Thyroid gland (tissue), 4 donors: ENCODE measurements at places on chromosomes 5 and 9.

GRCh38 chr5:56456002-56456401 is 222.9 kb upstream of the ANKRD55 start:
- DNase-seq, result no peak
- no peak overlapping the region for H3K27ac ChIP-seq
- H3K4me3 ChIP-seq, result no peak overlapping the region
- H3K27me3 ChIP-seq, result no peaks in the 10 kb centered on the region

DNA sequence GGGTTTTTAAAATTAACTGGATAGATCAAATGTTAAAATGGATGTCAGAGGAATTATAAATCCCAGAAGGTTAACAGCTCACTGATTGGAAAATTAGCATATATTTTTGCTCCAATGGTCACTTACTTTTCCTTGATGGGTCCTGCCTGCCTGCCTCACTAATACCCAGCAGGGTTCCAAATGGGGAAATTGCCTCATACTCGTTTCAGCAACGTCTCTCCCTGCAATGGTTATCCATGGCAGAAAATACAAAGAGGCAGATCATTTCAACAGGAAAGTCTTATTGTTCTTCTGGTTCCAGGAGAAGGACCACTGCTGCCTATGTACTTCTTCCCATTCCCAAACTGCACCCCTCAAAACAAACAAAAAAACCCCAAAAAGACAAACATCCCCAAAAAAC is 71.3 kb downstream of the ERP44 start:
- no peaks in the 10 kb centered on the region for H3K4me1 ChIP-seq
- H3K27ac ChIP-seq, result no peak overlapping the region
- no peaks in the 10 kb centered on the region for H3K27me3 ChIP-seq
- H3K4me3 ChIP-seq, result no peak overlapping the region

DNA sequence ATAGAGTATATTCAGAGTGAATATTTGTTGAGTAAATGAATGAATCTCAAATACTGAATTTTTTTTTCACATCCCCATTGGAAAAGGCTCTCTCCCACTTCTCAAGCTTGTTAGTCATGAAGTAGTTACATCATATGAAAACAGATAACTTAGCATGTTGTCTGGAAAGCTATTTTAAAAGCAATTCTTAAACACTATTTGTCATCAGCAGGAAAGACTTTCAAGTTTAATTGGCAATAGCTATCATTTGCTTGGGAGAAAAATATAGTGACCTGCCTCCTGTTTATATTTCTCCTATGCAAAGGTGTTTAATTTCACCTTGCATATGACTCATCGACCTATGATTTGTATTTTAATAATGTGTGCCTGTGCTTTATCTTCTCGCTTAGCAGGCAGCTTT is 499.8 kb upstream of the GRIA1 start:
- no peak for DNase-seq
- H3K27me3 ChIP-seq, result no peaks in the 10 kb centered on the region
- H3K4me1 ChIP-seq, result no peaks in the 10 kb centered on the region

DNA sequence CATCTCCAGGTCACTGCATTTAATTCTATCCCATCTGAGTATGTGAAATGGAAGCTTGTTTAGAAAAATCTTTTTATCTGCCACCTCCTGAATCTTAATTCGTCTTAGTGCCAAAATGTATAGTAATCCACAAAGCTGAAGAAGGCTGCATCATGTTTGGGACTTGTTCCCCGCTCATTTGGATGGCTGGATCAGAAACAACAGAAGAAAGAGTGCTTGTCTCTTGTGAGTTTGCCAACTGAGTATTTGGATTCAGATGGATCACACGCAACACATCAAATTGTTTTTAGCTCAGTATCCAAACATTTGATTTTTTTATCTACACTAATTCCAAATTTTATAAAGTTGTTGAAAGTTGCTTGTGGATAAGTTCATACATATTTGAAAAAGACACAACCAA is 197.2 kb upstream of the PAPPA start:
- DNase-seq, result no peak
- H3K4me3 ChIP-seq, result no peak overlapping the region
- no peak overlapping the region for H3K27ac ChIP-seq
- no peaks in the 10 kb centered on the region for H3K4me1 ChIP-seq

DNA sequence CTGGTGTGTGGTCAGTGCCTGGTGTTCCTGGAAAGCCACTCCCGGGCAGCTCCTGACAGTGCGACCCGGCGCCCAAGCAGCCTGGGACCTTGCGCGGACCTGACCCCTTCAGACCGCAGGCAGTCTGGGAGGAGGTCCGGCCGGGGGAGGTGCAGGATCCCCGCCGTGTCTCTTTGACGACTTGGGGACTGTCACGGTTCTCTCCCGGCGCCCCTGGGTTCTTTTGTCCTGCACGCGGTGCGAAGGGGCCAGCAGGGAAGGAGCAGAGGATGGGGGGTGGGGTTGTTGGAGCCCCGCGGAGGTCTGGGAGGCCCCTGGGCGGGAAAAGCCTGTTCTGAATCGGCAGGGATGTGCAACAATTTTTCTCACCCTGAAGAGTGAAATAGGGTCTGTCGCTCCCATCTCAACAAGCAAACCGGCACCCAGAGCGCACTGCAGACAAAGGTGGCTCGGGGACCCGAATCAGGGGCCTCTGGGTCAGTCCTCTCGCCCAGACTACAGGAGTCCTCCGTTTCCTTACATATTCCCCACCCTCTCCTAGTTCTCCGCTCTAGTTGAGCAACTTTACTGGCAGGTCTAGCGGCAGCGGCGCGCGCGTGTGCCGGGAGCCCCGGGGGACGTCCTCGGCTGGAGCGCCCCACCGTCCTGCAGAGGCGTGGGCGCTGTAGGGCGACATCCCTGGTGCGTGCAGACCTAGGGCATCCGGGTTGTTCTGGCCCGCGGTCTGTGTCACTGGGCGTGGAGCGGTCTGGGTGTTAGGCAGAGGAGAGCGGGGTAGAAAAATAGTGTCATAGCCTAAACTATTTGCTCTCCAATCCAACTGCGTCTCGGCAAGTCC is 1.2 kb downstream of the VCAN start:
- peak; percentile 16 for DNase-seq
- H3K27ac ChIP-seq, result no peak overlapping the region
- no peaks in the 10 kb centered on the region for H3K36me3 ChIP-seq
- peaks cover 37% of the 10 kb centered on the region for H3K27me3 ChIP-seq

DNA sequence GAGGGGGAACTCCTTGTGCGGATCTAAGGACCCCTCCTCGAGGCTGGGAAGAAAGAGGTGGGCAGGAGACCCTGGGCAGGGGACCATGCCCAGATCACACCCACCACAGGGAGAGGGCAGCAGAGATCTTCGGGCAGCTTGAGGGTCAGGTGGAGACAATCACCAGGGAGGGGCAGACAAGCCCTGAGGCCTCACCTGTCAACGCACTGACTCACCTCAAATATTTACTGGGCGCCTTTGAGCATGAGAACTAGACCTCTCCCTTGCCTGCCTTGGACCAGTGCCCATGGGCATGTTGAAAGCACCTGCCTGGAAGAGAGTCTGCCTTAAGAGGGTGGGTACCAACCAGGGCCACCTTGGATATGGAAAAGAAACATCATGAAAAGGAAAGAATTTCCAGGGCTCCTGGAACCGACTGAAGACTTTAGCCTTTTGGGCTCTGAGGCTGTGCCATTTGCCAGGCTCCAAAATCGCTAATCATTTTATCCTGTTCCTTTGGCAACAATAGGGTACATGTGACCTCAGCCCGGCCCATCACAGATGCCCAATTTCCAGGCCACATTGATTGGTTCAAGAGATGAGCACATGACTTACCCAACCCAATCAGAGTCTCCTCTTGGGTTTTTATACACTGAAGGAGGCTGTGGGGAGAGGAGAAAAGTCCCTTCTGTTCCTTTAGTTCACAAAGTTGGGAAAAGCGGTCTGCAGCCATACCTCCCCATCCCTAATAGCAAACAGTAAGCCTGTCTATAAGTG is 10.4 kb upstream of the SPINK4 start:
- no peak overlapping the region for H3K27ac ChIP-seq
- H3K27me3 ChIP-seq, result no peaks in the 10 kb centered on the region
- no peaks in the 10 kb centered on the region for H3K4me1 ChIP-seq
- no peaks in the 10 kb centered on the region for H3K36me3 ChIP-seq
- no peak overlapping the region for H3K4me3 ChIP-seq
- peak; percentile 19 for DNase-seq

DNA sequence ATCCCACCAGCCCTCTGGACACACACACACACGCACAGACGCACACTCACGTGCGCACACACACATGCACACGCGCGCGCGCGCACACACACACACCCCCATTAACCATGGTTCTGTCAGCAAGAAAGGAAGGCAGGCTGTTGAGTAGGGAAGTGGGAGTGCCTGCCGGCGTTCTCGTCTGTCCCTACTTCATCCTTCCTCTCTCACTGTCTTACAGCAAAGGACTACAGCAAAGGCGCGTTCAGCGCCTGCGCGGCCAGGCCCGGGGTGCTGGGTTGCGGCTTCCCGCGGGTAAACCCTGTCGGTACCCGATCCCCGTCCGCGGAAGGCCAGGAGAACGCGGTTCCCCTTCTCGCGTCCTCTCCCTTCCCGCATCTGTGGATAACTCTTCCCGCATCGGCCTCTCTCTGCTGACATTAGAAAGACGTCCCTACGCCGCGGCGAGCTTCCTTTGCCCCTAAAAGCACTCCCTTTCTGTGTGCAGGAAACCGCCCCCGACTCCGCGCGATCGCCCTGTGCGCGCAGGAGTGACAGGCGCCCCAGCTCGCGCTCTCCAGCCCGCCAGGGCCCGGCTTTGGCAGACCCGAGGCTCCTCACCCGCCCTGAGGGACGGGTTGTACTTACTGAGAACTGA is 219.2 kb downstream of the AGTPBP1 start:
- H3K27ac ChIP-seq, result no peak overlapping the region
- H3K27me3 ChIP-seq, result no peaks in the 10 kb centered on the region
- H3K36me3 ChIP-seq, result no peaks in the 10 kb centered on the region
- H3K4me1 ChIP-seq, result no peaks in the 10 kb centered on the region
- DNase-seq, result peak; percentile 26

GRCh38 chr5:133289686-133290367 is 238.0 kb downstream of the HSPA4 start:
- H3K36me3 ChIP-seq, result no peaks in the 10 kb centered on the region
- no peak overlapping the region for H3K4me3 ChIP-seq
- no peaks in the 10 kb centered on the region for H3K27me3 ChIP-seq

GRCh38 chr5:873328-873727 is 19.3 kb downstream of the BRD9 start:
- peaks cover 62% of the 10 kb centered on the region for H3K36me3 ChIP-seq
- H3K4me3 ChIP-seq, result no peak overlapping the region
- no peaks in the 10 kb centered on the region for H3K4me1 ChIP-seq

GRCh38 chr9:118473521-118473920 is 769.3 kb downstream of the TLR4 start:
- H3K27me3 ChIP-seq, result no peaks in the 10 kb centered on the region
- no peaks in the 10 kb centered on the region for H3K36me3 ChIP-seq
- no peak for DNase-seq

GRCh38 chr5:57698802-57699201 is 216.2 kb upstream of the ACTBL2 start:
- H3K4me3 ChIP-seq, result no peak overlapping the region
- H3K36me3 ChIP-seq, result no peaks in the 10 kb centered on the region
- no peak for DNase-seq
- H3K27ac ChIP-seq, result no peak overlapping the region

DNA sequence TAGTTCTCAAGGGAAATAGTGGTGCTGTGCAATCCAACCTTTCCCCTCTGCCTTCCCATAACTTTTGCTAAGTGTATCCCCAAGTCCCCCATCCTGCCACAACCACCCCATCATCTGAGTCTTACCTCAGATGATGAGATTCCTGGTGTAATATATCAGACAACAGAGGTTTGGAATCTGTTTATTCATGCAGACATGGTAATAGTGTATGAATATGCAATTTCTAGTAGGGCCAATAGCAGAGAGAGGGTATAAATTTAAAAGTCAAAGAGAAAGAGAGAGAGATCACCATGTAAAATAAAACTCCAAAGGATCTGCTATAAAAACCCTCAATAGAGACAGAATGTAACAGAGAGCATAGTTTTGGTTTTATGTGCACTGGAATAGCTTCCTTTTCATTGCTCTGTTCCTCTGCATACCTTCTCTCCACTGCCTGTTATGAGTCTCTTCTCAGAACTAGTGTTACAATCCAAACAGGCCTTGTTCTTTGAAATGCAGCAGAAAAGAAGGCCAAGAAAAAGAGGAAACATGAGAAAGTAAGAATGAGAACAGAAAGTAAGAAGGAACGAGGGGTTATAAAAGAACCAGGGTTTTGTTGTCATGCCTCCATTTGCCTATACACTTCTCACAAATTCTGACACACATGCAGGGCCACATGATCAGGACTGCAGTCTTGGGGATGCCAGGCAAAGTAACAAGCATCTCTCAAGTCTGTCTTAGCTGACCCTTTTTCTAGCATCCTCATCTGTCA is 278.0 kb downstream of the CETN3 start:
- H3K36me3 ChIP-seq, result no peaks in the 10 kb centered on the region
- no peak overlapping the region for H3K27ac ChIP-seq
- no peak overlapping the region for H3K4me3 ChIP-seq

- H3K27ac ChIP-seq, result peak overlapping the region; percentile 48
- H3K27me3 ChIP-seq, result no peaks in the 10 kb centered on the region
- H3K4me1 ChIP-seq, result peaks cover 54% of the 10 kb centered on the region
- DNase-seq, result no peak
- no peak overlapping the region for H3K4me3 ChIP-seq
Measured at GRCh38 chr5:142819825-142820224, 49.6 kb downstream of the ARHGAP26 start.

GRCh38 chr9:69265891-69266290 is 59.1 kb upstream of the ENTREP1 start:
- no peak overlapping the region for H3K27ac ChIP-seq
- H3K36me3 ChIP-seq, result no peaks in the 10 kb centered on the region
- H3K4me1 ChIP-seq, result no peaks in the 10 kb centered on the region

GRCh38 chr5:172633403-172633970 is 7.6 kb upstream of the NEURL1B start:
- H3K27ac ChIP-seq, result no peak overlapping the region
- no peak overlapping the region for H3K4me3 ChIP-seq
- no peaks in the 10 kb centered on the region for H3K36me3 ChIP-seq
- no peaks in the 10 kb centered on the region for H3K4me1 ChIP-seq

- no peaks in the 10 kb centered on the region for H3K27me3 ChIP-seq
- H3K36me3 ChIP-seq, result no peaks in the 10 kb centered on the region
- no peak overlapping the region for H3K4me3 ChIP-seq
- no peak overlapping the region for H3K27ac ChIP-seq
Measured at GRCh38 chr5:155699385-155699784, 627.6 kb upstream of the SGCD start.

- H3K27ac ChIP-seq, result peak overlapping the region; percentile 98
- no peak overlapping the region for H3K4me3 ChIP-seq
- peak; percentile 12 for DNase-seq
- H3K4me1 ChIP-seq, result peaks cover 24% of the 10 kb centered on the region
Measured at GRCh38 chr5:141617682-141618029, 1.1 kb downstream of the DIAPH1 start.
